ENCODE measurements at places on chromosomes 13 and 19.

DNA sequence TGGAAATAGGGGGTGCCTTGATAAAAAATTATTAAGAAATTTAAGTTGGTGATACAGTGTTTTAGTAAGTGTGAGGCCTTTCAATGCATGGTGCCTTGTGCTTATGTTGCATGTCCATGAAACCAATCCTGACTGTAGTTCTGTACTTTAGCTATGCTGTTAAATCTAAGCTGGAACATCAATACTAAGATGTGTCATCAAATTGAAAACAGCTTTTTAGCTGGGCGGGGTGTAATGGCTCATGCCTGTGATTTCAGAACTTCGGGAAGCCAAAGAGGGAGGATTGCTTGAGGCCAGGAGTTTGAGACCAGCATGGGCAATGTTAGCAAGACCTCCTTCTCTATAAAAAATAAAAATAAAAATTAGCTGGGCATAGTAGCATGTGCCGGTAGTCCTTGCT, 930.3 kb upstream of the PCDH9 start:
- DNase-seq: peak; percentile 4

DNA sequence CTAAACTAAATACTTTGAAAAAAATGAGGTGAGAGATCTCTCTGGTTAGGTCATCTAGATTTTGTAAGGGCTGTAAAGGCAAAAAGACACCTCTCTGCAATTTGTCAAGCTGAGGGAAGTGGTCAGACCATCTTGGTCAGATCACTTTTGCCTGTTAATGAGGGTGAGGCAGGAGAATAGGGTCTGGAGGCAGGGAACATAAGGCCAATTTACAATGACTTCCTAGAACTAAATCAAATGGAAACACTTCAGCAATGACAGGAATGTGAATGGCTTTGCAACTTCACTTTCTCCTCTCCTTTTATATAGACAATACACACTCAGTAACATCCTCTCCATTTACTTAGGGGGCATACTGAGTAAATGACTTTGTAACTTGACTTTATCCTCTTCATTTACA, 1653.4 kb downstream of the SLITRK5 start:
- no peak for DNase-seq

DNA sequence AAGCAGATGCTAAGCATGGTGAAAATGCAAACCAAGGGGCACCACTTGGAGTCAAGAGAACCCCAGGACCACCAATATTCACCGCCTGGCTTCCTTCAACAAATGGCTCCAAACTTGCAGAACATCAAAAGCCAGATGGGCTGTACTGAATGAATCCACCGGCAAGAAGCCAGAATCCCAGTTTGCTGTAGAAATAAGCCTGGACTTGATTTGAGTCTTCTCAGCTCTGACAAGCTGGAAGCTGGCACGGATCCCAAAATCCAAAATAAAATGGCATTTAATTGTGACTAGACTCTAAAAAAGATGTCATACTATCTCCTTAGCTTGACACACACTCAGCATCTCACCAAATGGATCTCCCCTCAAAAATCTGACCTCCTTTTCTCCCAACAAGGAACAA, 11.9 kb downstream of the EFNB2 start:
- DNase-seq: peak; percentile 49

DNA sequence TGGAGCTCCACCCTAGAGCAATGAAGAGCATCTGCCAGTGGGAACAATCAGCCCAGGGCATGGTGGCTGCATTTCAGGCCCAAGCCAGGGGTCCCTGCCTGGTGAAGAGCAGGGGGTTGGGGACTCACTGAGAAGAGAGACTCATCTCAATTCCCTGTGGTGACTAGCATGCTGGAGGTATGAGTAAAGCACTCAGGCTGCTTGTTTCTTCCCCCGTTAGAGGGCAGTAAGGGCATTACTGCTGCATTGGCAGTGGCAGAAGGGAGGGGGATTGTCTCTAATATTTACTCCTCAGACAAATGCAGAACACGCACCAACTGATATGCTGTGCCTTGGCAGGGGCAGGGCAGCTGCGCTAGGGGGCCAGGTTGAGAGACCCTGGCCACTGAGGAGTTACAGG, 329.1 kb downstream of the SLITRK5 start:
- DNase-seq: no peak

Data from muscle of back (tissue), 13 donors.